ENCODE measurements at places on chromosomes 1 and 21.

- DNase-seq = no peak
Observed at GRCh38 chr1:217009376-217009775, 286.1 kb upstream of the ESRRG start.

GRCh38 chr1:1317420-1317819 is 7.0 kb downstream of the INTS11 start:
- no peak for DNase-seq

DNA sequence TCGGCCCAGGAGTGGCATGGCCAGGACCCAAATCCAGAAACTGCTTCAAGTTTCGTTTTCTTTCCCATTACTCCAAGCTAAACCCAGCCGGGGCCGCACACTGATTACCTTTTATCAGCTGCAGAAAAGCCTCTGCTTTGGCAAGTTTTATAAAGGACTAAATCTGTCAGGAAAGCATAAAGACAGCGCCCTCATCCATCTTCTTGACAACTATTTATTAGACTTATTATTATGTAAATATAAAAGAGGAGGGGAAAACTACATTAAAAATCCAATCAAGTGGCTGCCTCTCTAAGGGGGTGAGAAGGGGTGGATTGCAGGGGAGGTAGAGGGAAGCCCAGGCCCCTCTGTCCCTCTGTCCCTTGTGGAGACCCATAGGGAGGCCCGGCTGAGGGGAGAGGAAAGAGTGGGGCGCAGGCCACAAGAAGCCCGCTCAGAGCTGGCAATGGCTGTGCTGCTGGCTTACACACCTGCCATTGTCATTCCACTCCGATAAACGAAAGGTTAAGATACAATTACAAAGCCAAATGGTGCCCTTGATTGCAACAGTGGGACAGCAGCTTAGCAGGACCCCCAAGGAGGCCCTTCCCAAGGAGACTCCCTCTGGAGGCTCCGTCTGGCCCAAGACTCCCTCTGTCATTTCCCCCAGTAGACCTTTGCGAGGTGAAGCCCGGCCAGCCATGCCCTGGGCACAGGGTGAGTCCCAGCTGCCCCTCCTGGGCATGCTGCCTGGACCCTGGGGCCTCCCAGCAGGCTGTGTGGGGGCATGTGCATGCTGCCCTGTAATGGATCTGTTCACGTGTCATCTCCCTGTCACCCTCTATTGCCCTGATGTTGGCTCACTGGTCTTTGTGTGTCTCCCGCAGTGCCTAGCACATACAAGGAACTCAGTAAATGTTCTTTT is 45.4 kb downstream of the KCND3 start:
- DNase-seq = no peak

- DNase-seq = no peak
Observed at GRCh38 chr1:25967308-25967707, 30.6 kb downstream of the PAFAH2 start.

DNA sequence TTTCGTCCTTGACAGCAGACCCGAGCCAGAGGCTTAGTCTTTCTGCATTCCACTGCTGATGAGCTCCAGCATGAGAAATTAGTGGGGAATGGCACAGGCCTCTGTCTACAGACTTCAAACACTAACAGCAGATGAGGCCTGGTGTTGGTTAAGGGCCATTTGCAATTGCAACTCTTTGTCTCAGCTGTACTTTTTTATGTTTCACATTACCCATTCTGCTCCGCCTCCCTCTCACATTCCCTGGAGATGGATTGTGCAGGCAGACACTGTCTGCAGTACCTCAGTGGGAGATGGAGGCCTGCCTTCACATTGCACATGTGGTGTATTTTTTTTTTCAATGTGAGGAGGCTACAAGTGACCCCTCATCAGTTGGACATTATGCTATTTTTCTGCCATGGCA is 370.2 kb downstream of the DUSP10 start:
- DNase-seq = no peak

DNA sequence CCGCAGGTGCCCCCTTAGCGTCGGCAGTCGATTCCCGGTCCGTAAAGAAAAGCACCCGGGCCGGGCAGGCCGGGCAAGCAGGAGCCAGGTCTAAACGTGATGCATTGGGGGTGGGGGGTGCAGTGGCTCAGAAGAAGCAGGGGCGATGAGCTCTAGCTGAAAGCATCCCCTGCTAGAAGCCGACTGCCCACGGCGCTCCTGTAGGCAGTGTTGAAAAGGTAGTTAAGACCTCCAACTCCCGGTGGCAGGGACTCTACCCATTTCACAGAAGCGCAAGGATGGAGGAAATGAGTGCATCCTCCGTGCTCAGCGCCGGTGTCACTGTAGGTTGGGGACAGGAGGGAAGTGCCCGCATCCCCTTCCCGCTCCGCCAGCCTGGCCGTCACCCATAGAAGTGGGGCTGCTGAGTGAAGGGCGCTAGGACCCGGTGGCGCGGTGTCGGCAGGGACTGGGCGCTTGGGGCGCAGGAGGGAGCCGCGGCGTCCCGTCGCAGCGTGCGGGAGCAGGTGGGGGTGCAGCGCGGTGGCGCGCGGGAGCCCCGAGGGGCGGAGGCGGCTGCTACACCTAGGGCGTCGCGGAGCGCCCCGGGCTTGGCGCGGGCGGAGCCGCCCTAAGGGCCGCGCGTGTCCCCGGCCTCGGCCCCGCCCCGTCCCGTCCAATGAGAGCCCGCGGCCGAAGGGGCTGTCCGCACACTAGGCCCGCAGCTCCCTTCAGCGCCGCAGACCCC is at the start of gene WNT2B:
Gene WNT2B, plus strand, starts transcription at position 688 of the 727 bp plus-strand sequence. CDS start 298 bp downstream, outside the sequence.
- no peak for DNase-seq

DNA sequence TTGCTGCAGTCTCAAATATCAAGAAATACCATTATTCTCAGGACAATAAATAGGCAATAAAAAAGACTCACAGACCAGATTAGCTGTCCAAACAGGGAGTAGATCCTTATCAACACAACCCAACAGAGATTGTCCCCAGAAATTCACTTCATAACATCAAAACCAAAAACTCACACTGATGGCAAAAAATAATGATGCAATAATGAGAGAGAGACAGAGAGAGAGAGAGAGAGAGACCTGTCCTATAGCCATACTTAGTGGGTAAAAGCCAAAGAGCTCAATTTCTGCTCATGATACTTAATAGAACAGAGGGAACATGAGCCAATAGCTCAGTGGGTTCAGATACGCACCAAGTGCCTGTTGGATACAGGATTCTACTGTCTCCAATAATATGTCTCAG is 244.5 kb downstream of the FAM72C start:
- no peak for DNase-seq

DNA sequence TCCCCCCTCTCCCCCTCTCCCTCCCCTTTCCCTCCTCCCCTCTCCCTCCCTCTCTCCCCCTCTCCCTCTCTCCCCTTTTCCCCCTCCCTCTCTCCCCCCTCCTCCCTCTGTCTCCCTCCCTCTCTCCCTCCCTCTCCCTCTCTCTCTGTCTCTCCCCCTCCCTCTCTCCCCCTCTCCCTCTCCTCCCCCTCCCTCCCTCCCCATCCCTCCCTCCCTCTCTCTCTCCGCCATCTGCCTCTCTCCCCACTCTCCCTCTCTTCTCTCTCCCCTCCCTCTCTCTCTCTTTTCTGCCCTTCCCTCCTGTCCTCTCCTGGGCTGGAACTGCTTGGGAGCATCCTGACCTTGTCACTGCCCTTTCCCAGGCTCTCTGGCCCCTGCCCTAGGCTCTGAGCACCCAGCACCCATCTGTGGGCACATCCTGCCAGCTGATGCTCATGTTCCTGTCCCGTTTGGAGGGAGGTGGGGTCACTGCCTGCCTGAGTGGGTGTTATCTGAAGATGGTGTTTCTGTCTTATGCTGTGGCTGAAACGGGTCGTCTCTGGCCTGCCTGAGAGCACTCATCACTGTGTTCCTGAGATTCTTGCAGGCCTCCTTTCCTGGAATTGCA is 10.8 kb downstream of the FTCD start:
- DNase-seq = no peak

- DNase-seq = no peak
Observed at GRCh38 chr1:39789571-39790110, 976 bp upstream of the BMP8B start.

GRCh38 chr1:18229625-18230024 is 122.0 kb downstream of the IGSF21 start:
- no peak for DNase-seq

DNA sequence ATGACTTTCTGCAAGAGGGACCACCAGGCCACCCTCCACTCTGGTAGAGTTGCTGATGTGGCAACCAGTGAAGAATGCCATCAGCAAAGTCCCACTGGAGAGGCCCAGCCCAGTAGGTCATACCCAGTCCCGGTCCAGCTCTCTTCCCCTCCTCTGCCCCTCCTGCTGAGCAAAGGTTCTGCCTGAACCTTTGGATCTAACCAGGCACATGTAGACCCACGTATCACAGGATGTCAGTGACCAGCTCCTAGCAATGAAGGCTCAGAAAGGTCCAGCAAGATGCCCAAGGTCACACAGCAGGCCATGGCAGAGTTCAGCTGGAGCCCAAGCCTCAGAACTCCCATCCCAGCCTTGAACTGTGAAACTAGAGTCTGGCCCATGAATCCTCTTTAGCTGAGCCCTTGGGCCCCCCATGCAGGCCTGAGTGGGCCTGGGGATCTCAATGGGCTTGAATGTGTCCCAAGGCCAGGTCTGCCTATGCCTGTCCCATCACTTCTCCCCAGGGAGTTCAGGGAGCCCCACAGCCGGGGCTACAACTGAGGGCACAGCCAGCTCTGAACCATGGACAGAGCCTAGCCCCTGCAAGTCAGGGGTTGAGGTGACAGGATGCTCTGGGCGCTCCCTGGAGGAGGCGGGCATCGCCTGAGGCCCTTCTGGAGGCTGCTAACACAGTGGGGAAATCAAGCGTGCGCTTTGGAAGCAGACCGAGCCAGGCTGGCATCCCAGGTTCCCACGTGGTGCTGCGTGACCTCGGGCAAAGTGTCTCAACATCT is 21.4 kb upstream of the PADI1 start:
- no peak for DNase-seq

DNA sequence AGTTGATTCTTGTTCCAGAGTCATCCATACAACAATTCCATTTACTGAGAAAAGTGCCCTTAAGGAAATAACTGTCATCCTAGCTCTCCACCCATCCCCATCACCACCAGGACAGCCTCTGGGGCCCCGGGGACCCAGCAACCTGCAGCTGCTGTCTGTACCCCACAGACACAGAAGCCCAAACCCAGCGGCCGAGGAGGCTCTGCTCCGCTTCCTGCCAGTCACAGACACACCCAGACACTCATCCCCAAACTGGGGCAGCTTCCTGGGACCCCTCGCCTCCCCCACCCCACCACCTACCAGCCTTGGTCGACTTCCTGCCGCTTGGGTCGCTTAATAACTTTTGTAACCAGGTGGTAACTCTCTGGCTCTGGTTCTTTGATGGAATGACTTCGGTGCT is 121.6 kb upstream of the SLC25A33 start:
- no peak for DNase-seq

- peak; percentile 25 for DNase-seq
Observed at GRCh38 chr1:28518745-28519341, 13.0 kb downstream of the RCC1 start.

- DNase-seq = no peak
Observed at GRCh38 chr1:13784971-13785370, 85.0 kb downstream of the PRDM2 start.

DNA sequence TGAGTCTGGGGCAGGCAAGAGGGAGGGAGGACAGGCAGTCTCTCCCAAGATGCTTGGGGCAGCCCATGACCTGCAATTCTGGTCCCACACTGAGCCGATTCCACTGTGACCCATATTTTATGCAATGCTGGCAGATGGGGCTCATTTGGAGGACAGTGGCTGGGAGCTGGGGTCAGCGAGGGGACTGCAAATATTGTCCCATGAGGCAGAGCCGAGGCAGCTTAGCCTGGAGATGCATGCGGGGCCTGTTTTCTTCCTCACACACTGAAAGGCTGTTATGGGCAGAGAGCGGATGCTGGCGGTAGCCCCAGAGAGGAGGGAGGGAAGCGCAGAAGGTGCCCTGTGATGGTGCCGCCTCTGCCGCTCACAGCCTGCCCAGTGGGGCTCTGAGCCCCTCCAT is 128.5 kb upstream of the POU3F1 start:
- DNase-seq = no peak

GRCh38 chr1:3795453-3796214 is 664 bp downstream of the LRRC47 start:
- no peak for DNase-seq

DNA sequence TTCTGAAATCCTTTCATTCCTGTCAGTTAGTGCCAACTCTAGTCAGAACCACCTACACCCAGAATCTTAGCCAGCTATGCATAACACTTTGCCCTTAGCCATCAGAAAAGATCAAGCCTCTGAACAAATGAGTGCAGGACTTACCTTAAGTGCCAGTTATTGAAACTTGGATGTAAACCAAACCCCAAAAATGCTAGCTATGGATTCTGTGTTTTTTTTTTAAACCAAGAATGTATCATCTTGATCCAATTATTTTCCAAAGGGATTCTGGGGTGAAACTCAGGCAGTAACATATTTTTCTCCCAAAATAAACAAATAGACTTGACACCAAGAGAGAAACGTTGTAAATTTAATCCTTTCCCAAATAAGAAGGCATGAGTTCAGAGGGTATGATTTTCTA is 538.6 kb upstream of the ADAMTS5 start:
- no peak for DNase-seq

DNA sequence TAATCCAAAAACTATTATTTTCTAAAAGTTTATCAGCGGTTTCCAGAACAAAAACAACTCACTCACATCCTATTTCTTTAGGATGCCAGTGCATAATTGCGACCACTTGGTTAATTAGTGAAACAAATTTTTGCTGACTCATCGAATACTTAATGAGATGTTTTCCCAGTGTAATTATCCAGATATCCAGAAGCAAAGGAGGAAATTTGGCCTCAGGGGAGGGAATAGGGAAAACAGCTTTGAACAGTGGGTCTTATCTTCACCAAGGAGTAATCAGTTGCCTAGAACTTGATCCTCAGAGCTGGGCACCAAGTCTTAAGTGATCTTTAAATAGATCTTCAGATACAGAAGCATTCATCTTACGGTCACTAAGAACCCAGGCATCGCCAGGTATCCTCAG is 24.3 kb downstream of the STYXL2 start:
- no peak for DNase-seq

- DNase-seq = no peak
Observed at GRCh38 chr1:242523719-242524570, 552 bp downstream of the PLD5 start.

- DNase-seq = no peak
Observed at GRCh38 chr1:31120783-31121180, 55.3 kb upstream of the PUM1 start.

DNA sequence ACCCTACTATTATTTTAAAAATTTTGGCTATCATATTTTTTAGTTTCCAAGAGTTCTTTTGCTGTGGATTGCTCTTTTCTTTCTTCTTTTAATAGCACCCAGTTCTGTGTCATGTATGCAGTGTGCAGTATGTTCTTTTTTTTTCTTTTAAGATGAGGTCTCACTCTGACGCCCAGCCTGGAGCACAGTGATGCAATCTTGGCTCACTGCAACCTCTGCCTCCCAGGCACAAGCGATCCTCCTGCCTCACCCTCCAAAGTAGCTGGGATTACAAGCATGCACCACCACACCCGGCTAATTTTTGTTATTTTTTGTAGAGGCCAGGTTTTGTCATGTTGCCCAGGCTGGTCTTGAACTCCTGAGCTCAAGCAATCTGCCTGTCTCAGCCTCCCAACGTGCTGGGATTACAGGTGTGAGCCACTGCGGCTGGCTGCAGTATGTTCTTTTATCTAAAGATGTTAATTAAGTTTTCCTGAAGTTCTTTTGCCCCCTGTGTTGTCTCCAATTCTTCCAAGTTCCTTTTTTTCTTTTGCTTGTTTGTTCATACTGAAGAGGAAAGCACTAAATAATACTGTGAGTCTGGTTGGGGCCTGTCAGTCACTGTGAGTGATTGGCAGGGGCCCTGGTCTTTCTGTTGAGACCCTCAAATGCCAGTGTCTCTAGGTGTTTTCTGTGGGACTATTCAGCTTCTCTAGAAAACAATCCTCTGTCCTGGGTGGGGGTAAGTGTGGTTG is 17.5 kb upstream of the TTC22 start:
- no peak for DNase-seq

GRCh38 chr1:158793604-158794003 is 12.6 kb upstream of the OR6N2 start:
- DNase-seq = no peak
